Left cardiac atrium (tissue), 4 donors: ENCODE measurements at places on chromosomes 11 and 22. TPM values are rescaled to one million over a fixed set of nuclear protein-coding genes. Genes with fewer than 3 reads are reported as not detected.

DNA sequence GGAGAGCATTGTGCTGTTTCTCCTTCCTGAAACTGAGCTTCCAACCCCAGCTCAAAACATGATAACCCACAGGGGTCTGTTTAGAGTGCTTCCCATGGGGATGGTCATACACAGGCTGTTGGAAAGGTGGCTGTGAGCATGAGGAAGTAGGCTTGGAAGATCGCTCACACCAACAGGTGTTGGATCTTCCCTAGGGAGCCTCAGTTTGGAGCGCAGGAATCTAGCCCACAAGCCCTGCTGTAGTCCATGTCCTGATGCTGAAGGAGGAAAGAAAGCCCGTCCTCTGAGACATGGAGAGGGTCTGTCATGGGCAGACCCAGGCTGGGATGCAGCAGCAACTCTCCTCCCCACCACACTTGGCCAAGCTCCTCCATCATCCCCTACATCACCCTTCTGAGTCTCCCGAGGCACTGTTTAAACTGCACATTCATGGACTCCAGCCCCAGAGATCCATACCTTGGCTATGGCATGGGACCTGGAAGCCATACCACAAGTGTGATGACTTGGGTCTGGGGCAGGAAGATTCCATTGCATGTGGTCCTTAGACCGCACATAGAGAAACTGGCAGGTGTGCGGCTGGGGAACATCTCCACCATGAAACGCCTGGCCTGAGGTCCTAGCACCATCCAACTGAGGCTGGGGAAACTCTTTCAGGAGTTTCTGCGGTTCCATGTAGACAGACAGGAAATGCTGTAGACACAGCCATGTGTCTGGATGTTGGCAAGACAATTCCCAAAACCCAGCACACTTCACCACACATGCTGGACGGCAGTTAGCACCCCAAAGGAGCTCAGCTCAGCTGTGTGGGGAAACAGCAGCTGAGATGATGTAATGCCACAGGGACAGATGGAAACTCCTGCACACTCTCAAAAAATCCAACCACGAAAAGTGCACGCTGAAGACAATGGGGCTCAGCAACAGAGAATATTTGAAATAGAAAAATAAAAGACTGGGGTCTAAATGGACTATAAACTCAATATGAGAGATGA is 27.6 kb upstream of the TTC12 start:
- no peak for DNase-seq

GRCh38 chr22:19879246-19879570 is 24.5 kb upstream of the GNB1L start:
- DNase-seq, result peak; percentile 12

DNA sequence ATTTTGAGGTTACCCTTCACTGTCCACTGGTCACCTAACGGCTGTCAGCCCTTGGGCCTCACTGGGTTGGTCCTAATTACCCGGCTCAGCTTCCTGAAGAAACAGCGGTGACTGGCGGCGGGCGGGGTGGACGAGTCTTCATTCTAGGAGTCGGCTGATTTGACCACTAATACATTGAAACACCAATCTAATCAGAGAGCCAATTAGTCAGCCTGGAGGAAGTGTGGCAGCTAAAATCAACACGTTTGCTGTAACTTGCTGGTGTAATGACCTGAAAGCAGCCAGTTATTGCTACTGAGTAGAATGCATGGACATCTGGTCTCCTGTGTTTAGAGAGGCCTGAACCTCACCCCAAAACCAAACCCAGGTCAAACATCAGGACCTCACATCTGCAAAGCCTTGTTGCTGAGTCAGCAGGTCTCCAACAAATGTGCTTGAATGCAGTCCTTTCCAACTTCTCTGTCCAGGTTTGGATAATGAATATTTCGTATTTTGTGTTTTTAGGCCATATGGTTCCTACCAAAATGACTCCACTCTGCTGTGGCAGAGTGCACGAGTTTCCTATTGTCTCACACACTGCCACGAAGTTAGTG is 496.4 kb downstream of the BRD1 start:
- no peak for DNase-seq

- DNase-seq, result no peak
Measured at GRCh38 chr11:114128399-114128798, 68.9 kb downstream of the ZBTB16 start.

- no peak for DNase-seq
Measured at GRCh38 chr11:65014726-65015227, 817 bp downstream of the ARL2 start.

GRCh38 chr11:79902493-79902892 is 461.7 kb upstream of the TENM4 start:
- no peak for DNase-seq

DNA sequence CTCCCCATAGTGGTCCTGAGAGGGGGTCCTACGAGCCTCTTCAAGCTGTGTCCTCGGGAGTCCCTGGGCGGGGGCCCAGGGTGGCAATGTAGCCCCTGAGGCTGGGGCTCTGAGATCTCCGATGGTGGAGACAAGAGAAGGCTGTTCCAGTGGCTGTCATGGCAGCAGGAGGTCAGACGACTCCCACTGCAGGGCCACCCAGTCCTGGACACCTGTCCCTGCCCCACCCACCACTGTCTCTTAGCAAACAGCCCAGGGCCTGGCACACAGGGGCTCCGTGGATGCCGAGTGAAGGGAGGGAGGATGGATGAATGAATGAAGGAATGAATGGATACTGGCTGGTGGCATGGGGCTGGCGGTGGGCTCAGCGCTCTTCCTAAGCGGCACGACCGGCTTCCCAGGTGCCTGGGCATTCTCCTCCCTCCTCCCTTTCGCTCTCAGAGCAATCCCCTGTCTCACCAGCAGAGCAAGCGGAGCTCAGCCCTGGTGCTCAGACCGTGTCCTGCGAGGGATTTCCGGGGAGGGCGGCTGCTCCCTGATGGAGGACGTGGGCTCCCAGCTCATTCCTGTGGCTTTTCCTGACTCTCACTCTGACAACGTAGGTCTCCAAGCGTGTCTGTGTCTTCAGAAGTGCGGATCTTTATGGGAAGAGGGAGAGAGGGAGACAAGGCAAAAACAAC is 1272.6 kb downstream of the BRD1 start:
- no peak for DNase-seq

GRCh38 chr11:35413598-35413997 is 5.8 kb downstream of the SLC1A2 start:
- DNase-seq, result no peak

GRCh38 chr11:77205467-77206263 is 77.6 kb downstream of the MYO7A start:
- no peak for DNase-seq

DNA sequence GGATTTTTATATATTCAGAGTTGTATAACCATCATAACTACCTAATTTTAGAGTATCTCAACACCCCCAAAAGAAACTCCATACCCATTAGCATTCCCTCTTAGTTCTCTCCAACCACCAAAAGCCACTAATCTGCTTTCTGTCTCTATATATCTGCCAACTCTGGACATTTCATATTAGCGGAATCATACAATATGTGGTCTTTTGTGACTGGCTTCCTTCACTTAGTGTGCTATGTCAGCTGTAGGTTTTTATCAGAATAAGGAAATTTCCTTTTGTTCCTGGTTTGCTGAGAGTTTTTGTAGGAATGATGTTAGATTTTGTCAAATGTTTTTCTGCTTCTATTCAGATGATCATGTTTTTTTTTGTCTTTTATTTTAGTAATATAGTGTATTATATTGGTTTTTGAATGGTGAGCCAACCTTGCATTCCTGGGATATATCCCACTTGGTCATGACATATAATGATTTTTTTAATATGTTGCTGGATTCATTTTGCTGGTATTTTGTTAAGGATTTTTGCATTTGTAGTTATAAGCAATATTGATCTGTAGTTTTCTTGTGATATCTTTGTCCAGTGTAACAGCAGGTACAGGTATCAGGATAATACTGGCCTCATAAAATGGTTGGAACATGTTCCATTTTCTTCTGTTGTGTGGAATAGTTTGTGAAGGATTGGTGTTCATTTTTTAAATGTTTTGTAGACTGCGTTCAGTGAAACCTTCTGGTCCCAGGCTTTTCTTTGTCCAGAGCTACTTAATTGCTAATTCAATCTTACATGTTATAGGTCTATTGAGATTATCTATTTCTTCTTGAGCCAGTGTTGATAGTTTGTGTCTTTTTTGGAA is 16.8 kb downstream of the DGCR8 start:
- DNase-seq, result no peak

- DNase-seq, result peak; percentile 20
Measured at GRCh38 chr11:67436459-67437081, 912 bp downstream of the PTPRCAP start.

GRCh38 chr11:33062137-33062536 is 22.8 kb downstream of the TCP11L1 start:
- DNase-seq, result no peak

DNA sequence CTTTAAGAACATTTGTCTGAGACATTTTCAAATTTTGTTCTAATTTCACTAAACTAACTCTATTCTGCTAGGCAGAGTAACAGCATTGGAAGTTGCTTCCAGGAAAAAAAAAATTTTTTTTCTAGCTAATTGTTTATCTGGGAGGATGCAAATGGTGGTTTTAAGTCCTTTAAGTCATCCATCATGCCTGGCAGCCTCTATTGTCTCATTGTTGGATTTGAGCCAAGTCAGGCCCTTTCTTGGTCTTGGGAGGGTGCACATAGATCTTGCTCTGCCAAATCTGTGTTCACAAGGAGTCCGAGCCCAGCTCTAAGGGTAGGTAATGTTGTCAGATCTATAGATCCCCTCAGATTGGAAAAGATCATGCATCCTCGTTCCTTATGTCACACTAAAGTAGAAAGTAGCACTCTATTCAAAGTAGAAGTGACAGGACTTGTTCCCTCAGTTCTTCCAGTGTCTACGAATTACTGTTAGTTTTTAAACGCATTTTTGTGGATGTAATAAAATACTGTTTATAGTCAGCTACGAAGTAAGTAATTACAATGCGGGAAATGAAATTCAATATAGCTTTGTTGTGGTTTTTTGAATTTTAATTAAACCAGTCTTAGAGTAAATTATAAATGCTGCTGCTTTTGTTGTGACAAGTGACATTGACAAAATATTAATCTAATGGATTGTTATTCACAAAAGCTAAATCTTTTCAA is 166.0 kb upstream of the RASSF10 start:
- no peak for DNase-seq

GRCh38 chr11:2249189-2249916 is 21.0 kb downstream of the ASCL2 start:
- DNase-seq, result no peak

GRCh38 chr22:17781319-17782031 is 7.2 kb upstream of the BID start:
- DNase-seq, result peak; percentile 49

DGAT2 gene
- total RNA-seq, result 81.2 TPM

SERHL2 gene
- total RNA-seq, result 1.4 TPM

C11orf21 gene
- 4.8 TPM for total RNA-seq

ZNHIT2 gene
- total RNA-seq, result 6.6 TPM
